ENCODE measurements at places on chromosomes 1 and 21.

GRCh38 chr1:184635980-184636431 is 118.7 kb downstream of the EDEM3 start:
- no peak overlapping the region for H3K27ac ChIP-seq
- H3K27me3 ChIP-seq = no peaks in the 10 kb centered on the region
- no peaks in the 10 kb centered on the region for H3K36me3 ChIP-seq
- no peak overlapping the region for H3K4me3 ChIP-seq
- no peak for DNase-seq
- no peaks in the 10 kb centered on the region for H3K4me1 ChIP-seq

DNA sequence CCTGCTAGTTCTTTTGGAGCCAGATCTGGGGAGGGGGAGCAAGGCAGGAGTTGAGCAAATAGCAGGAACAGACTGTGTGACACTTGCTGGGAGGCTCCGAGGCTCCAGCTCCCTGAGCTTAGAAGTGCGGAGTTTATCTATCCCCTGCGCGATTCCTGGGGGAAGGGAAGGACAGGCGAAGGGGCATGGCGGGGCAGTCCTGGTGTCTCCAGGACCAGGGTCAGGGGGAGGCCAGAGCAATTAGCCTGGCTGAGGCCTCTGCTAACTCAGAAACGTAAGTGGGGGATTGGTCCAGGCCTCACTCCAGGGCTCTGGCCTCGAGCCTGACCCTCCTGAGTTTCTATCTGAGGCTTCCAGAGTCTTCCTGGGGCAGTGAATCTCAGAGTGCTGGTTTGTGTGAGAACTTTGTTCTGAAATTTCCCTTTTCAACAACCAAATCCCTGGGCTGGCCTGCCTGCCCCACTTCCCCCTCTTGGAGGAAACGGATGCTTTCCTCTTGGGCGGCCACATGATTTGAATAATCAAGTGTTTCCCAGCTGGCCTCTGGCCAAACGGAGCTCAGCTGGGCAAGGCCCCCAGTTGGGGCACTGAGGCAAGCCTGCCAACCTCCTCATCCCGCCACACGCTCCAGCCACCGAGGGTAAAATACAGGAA is 15.6 kb downstream of the ALPL start:
- no peak overlapping the region for H3K27ac ChIP-seq
- H3K36me3 ChIP-seq = no peaks in the 10 kb centered on the region
- H3K4me3 ChIP-seq = no peak overlapping the region
- peaks cover 6% of the 10 kb centered on the region for H3K27me3 ChIP-seq
- DNase-seq = no peak

DNA sequence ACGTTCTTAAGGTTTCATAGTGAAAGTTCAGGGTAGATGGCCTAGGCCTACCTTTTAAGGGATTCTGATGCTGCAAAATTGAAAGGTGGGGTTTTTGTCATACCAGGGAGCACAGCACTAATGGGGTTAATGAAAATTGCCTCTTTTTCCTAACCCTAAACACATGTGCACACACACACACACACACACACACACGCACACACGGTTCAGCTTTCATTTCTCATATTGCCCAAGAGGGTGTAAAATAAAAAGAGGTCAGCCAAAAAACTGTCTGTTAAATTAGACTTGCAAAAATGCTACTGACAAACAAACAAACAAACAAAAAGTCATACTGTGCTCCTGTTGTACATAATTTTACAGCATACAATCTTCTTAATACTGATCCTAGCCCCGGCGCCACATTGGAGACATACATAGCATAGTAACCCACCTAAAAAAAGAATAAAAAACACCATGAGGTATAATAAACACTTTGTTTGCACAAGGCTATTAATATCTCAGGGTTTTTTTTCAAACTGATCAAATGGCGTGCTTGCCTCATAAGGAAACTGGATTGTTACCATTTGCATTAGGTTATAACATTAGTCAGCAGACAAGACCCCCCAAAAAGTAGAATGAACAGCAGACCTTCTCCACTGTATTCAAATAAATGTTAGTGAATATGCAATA is 69.1 kb downstream of the TGFB2 start:
- no peak for DNase-seq
- H3K27me3 ChIP-seq = no peaks in the 10 kb centered on the region
- H3K4me1 ChIP-seq = no peaks in the 10 kb centered on the region
- H3K36me3 ChIP-seq = no peaks in the 10 kb centered on the region

DNA sequence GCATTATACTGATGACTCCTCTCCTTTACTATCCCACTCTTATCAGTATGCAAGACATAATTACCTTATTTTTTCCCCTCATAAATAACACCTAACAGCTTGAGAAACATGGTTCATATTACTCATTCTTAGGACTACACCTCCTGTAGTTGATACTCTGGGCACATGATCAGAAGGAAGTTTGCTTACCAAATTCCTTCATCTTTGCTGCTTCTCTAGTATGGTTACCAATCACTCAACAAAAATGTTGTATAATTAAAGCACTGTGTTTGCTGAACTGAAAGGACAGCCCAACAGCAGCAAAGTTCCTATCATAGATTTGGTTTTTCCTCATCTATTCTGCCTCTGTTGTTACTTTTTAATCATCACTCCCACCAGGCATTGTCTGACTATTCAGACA is 586.3 kb downstream of the LRRIQ3 start:
- no peaks in the 10 kb centered on the region for H3K36me3 ChIP-seq
- H3K4me3 ChIP-seq = no peak overlapping the region
- DNase-seq = no peak
- H3K27ac ChIP-seq = no peak overlapping the region
- H3K27me3 ChIP-seq = no peaks in the 10 kb centered on the region
- H3K4me1 ChIP-seq = no peaks in the 10 kb centered on the region

- H3K4me3 ChIP-seq = no peak overlapping the region
- H3K36me3 ChIP-seq = no peaks in the 10 kb centered on the region
- DNase-seq = no peak
- H3K27ac ChIP-seq = no peak overlapping the region
These were observed 147.3 kb downstream of the OMA1 start for GRCh38 chr1:58399176-58399575.

- DNase-seq = no peak
- peak overlapping the region; percentile 88 for H3K4me3 ChIP-seq
- H3K4me1 ChIP-seq = peaks cover 36% of the 10 kb centered on the region
- H3K27ac ChIP-seq = peak overlapping the region; percentile 97
- peaks cover 37% of the 10 kb centered on the region for H3K36me3 ChIP-seq
These were observed 1.8 kb downstream of the PTBP2 start for GRCh38 chr1:96723377-96723776.

GRCh38 chr1:117580882-117581281 is 25.0 kb upstream of the TENT5C start:
- no peaks in the 10 kb centered on the region for H3K36me3 ChIP-seq
- H3K4me1 ChIP-seq = no peaks in the 10 kb centered on the region
- no peak overlapping the region for H3K4me3 ChIP-seq
- H3K27me3 ChIP-seq = no peaks in the 10 kb centered on the region
- no peak for DNase-seq
- H3K27ac ChIP-seq = no peak overlapping the region

DNA sequence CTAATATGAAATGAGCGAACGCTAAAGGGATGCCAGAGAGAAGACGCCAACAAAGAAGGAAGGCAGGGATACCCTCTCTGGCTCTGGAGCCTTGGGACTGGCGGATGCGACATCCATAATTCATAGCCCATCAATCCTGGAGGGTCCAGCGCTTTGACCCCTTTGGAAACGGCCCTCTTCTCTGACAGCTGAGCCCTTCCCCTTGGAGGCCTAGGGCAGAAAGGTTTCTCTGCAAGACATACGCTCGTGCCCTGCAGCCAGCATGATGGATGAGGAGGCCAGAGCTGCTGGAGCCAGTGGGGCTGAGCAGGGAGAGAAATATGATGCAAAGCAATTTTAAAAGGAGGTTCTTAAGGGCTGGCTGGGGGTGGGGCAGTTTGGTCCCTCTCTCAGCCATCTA is 22.2 kb downstream of the OPTC start:
- no peak overlapping the region for H3K27ac ChIP-seq
- no peak overlapping the region for H3K4me3 ChIP-seq
- no peak for DNase-seq
- no peaks in the 10 kb centered on the region for H3K27me3 ChIP-seq
- H3K4me1 ChIP-seq = peaks cover 27% of the 10 kb centered on the region
- no peaks in the 10 kb centered on the region for H3K36me3 ChIP-seq

- no peaks in the 10 kb centered on the region for H3K4me1 ChIP-seq
- H3K27me3 ChIP-seq = no peaks in the 10 kb centered on the region
- no peak overlapping the region for H3K27ac ChIP-seq
- H3K36me3 ChIP-seq = no peaks in the 10 kb centered on the region
- no peak for DNase-seq
These were observed 313.0 kb upstream of the PLXNA2 start for GRCh38 chr1:208557046-208557722.

DNA sequence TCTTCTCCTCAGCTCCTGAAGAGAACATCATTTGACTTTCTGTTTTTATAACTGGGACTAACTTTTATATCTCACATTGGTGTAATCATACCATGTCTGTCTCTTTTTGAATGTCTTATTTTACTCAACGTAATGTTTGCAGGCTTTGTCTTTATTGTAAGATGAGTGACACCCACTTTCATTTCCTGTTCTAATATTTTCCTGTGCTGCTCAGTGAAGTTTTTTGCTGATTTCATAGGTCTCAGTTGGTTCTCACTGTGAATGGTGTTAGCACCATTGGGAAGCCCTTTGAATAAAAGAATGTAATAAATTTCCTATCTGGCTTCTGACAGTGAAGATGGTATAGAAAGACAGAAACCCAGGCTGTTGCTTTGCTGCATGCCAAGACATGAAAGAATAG is 84.0 kb downstream of the RAVER2 start:
- H3K36me3 ChIP-seq = peaks cover 24% of the 10 kb centered on the region
- peaks cover 43% of the 10 kb centered on the region for H3K4me1 ChIP-seq
- H3K4me3 ChIP-seq = no peak overlapping the region
- peak overlapping the region; percentile 73 for H3K27ac ChIP-seq
- no peak for DNase-seq
- no peaks in the 10 kb centered on the region for H3K27me3 ChIP-seq
